ENCODE measurements at places on chromosomes 11 and 22. TPM values are rescaled to one million over a fixed set of nuclear protein-coding genes. Genes with fewer than 3 reads are reported as not detected.

The SCUBE2 gene
- total RNA-seq = 4.1 TPM

DNA sequence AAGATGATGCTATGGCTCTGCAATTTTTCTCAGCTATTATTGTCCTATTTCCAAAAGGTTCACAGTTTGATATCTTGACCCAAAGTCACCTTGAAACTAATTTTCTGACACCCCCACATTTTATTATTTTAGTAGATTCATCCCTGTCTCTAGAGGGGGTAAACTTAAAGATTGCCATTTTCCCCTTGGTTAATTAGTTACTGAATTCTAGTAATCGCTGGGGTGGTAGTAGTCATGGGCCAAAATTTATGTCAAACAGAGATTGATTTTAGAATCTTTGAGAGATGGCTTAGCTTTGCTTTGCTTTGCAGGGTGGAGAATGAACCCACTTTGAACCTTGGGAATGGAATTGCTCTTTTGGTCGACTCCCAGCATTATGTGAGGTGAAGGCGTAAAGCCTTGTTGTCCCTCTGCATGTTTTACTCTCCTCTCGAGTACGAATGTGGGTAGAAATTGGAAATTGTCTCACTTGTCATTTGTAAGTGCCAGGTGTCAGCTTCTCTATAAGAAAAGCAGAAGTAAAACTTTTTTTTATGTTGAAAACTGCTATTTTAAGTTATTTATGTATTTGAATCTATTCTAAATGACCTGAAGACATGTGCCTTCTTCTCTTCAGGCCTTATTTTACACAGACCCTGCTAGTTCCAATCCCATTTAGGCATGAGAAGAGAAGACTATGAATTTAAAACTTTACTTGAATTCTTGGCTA, 42.4 kb upstream of the RCE1 start:
- DNase-seq = no peak

The SCN3B gene
- 0.04 TPM for total RNA-seq

The NLRP14 gene
- 0.07 TPM for total RNA-seq

The EFCAB6 gene
- 0.24 TPM for total RNA-seq
